Central memory CD4-positive, alpha-beta T cell (primary cell): ENCODE measurements at places on chromosomes 12 and 14.

DNA sequence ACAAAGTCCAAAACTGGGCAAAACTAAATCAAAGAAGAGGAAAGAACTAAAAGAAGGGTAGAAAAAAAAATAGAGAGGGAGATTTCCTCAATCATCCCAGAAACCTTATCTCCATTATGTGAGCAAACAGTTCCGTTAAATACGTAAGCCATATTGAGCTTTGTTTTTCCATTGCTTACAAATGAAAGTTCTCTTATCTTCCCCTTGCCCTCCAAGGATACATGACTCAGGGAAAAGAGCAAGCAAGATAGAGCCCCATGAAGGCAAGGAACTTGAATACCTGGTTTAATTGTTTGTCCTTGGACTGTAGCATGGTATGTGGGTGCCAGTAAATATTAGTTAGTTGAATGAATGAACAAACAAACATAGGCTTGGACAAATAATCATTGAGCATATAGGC lies 126.8 kb upstream of the USP15 start:
- no peak for DNase-seq

GRCh38 chr14:59360923-59361794 lies 104.0 kb downstream of the GPR135 start:
- DNase-seq = no peak

DNA sequence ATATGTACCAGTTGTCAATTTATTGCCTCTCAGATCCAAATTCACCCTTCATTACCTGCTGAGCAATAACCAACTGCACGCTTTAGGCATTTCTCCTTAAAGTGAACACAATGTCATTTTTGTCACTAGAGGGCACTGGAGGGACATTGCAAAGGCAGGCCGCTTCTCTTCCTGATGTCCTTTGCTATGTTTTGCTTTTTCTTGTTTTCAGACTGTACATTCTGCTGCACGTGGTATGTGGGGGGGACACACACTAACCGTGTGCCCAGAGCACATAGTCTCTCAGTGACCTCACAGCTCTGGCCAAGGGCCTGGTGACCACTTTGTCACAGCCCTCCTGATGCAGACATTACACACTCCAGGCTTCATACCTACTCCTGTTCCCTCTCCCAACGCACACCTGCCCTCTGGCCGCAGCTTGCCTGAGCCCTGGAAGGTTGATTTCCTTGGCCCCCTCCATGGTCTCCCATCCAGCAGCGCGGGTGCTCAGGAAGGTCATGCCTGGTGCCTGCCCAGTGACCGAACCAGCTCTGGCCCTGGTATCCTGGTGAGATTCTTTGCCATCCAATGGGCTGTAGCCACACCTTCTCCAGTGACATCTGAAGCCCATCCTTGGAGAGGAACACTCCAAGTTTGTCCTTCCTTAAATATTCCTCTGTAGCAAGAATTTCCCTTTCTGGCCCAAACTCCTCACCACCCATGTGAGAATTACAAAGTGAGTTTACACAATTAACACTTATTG lies 39.9 kb downstream of the MYO1H start:
- DNase-seq = no peak

GRCh38 chr12:21456291-21456780 lies 18.9 kb downstream of the PYROXD1 start:
- peak; percentile 54 for DNase-seq

GRCh38 chr12:53453953-53454640 lies 2.2 kb downstream of the PCBP2 start:
- no peak for DNase-seq

- no peak for DNase-seq
Measured at GRCh38 chr14:66998013-66998412, 191.2 kb upstream of the GARIN2 start.

- DNase-seq = no peak
Measured at GRCh38 chr14:24037658-24038037, 14.2 kb upstream of the CARMIL3 start.

DNA sequence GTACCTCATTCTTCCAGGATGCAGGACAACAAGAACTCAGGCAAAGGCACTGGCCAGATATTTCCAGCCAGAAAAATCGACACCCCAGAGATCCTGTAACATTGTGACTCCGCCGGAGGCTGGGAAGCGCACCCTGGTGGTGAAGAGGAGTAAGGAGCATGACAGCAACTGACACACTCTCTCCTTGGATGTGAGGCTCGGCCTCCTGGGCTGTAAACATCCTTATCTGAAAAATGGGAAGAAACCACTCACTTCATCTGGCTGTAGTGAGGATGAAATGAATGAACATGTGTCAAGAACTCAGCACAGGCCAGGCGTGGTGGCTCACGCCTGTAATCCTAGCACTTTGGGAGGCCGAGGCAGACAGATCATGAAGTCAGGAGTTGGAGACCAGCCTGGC lies 27.5 kb downstream of the TCHP start:
- DNase-seq = peak; percentile 29

DNA sequence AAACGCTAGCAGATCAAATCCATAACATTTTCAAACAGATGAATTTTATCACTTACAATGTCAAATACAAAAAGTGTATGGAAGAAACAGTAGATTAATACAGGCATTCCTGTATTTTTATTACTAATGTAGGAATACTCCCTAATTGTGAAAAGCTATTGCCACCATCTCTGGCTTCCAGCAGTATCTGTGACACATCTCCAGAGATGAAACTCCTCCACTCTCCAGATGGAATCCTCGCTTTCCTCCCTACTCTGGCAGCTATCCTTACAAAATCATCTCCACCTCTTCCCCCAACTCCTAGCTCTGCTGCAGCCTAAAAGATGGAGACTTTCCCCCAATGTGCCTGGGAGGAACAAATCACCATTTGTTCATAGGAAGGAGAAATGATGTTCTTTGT lies 211.4 kb downstream of the SSPN start:
- no peak for DNase-seq

DNA sequence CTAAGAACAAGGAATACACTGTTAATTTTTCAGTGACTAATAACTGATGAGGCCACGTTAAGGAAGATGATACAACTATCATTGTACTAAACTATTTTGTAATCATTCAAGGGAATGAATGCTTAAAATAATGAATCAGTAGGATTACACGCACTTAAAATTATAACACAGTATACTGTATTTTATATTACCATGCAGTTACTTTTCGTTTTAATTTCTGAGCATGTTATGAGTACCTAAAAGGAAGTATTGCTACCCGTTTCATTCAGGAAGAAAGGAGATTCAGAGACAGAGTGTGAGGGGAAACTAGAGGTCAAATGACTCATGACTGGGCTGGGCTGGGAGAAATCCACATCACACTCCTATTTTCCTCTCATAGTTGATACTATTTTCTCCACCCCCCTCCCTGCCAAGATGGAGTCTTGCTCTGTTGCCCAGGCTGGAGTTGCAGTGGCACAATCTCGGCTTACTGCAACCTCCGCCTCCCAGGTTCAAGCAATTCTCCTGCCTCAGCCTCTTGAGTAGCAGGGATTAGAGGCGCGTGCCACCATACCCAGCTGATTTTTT lies 202.0 kb downstream of the PPM1H start:
- no peak for DNase-seq

DNA sequence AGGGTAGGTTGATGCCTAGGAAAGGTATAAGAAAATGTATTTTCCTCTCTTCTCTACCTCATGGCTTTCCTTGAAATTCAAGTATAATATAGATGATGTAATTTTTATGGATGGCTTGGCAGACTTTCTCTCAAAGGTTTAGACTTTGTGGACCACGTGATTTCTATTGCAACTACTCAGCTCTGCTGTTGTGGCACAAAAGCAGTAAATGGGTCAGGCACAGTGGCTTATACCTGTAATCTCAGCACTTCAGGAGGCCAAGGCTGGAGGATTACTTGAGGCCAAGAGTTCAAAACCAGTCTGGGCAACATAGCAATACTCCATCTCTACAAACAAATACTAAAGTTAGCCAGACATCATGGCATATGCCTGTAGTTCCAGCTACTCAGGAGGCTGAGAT lies 22.0 kb downstream of the SRP54 start:
- no peak for DNase-seq

DNA sequence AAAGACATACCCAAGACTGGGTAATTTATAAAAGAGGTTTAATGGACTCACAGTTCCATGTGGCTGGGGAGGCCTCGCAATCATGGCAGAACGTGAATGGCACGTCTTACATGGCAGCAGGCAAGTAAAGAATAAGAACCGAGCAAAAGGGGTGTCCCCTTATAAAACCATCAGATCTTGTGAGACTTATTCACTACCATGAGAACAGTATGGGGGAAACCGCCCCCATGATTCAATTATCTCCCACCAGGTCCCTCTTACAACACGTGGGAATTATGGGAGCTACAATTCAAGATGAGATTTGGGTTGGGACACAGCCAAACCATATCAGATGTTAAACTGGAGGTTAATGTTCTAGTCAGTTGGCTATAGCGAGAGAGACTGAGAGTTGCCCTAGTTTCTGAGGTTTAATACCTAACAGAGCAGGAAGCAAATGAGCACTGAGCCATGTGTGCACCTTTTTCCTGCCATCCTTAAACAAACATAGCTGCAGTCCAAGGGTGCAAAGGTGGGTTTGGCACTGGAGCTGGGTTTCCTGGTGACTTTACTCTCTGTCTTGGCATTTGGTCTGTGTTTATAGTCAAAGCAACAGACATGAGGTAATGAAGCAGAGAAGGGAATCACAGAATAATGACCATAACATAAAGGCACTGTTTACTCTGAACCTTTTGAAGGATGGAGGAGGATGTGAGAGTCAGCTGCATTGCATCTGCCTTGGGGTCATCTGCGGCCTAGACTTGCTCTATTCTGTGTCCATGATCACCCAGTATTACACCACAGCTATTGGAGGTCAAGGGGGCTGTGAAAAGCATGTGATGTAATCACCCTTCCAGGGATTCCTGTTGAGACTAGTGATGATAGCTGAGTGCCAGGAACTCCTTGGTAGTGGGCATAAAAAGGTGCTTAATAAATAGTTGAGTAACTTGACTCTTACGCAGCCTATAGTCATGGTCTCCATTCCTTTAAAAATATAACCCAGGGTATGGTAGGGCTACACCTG lies 83.6 kb upstream of the USP44 start:
- DNase-seq = no peak

DNA sequence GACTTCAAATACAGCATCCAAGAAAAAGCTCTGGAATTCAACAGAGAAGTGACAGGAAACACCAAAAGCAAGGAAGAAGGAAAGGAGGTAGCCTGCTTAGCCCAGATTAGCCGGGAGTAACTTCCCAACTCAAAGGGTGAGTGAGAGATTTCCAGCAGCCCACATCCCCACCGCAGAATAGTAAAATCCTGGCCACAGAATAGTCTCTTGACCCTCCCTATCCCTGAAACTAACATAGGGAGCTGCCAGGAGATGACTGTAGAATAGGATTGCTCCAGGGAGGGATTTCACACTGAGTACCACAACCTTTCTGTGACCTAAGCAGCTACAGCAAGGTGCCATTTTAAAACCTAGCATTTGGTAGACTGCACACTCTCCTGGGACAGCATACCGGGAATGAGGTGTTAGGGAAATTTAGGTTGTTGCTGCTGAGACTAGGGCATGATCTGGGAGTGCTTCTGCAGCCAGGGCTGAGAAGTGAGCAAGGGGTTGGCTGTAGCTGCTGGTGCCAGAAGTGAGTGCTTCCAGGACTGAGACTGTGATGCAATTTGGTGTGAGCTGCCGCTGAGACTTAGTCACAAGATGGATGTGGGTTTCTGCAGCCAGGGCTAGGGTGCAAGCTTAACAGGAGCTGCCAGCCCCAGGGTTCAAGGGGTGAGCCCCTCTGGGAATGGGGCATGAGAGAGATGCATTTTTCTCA lies 66.0 kb downstream of the TMTC3 start:
- no peak for DNase-seq

DNA sequence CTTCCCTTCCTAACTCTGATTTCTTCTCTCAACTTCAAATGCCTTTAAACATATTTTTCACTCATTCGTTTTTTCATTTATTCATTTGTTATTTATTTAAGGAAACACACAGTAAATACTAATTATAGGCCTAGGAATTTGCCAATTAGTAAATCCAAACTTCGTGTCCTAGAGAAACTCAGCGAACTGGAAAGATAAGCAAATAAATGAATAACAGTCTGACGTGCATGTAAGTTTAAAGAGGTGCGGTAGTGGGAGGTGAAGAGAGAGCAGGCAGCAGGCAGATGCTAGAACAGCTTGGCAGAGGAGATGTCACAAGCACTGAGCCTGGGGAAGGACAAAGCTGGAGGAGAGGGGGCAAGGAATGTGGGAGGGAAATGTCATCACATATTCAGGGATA lies 228.2 kb downstream of the DPY19L2 start:
- no peak for DNase-seq

GRCh38 chr14:106812788-106813476 lies 1286.5 kb downstream of the TMEM121 start:
- DNase-seq = no peak

DNA sequence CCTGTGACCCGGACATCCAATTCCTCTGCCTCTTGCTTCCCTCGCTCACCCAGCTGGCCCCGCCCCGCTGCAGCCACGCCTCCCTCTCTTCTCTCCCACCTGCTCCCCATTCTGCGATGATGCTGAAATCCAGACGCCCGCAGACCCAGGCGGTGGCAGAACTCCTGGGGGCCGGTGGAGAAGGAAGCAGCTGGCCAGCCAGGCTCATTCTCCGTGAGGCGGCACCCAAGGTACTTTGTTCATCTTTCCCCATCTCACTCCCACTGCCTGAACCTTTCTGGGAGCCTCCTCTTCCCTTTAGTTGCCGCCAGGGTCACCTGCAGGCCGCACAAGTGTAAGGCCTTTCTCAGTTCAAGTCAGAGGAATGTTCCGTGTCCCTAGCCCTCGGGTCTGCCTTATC lies 35.7 kb downstream of the FOXN4 start:
- no peak for DNase-seq

GRCh38 chr12:90099288-90099687 lies 390.6 kb upstream of the ATP2B1 start:
- DNase-seq = no peak

DNA sequence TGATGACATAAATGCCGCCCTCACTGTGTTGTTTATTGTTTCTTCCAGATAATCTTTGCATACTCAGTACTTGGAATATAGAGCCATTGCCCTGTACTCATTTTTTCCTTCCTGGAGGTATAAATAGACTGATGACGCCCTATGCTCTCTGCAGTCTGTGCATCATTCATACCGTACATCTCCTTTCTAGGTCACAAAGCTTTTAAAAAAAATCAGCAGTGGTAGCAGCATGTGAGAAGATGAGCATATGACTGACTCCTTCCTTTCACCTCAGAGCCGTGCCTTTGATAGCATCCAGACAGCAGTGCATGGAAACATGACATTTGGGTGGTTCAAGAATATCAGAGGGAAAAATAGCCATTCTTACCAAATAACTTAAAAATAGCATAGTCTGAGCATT lies 77.3 kb downstream of the PDE3A start:
- no peak for DNase-seq

GRCh38 chr14:66507181-66507721 lies 696 bp upstream of the GPHN start:
- no peak for DNase-seq

DNA sequence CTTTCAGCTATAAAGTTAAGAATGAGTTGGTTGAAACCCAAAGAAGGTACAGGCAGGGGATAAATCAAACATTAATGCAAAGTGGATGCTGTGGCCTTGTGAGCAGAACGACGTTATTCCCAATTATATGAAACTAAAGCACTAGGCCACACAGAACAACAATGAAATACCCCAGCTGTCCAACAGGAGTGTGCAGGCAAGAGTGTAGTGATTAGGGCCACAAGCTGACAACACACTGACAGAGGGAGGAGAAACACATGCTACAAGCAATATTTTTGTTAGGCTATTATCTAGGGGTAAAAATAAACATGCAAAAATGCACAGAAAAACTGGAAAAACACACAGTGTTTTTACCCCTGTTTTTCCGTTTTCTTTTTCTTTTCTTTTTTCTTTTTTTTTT lies 15.0 kb downstream of the MAP3K9 start:
- no peak for DNase-seq

- DNase-seq = no peak
Measured at GRCh38 chr14:49553106-49553505, 33.1 kb downstream of the RPS29 start.

GRCh38 chr14:24377126-24377525 lies 9.1 kb downstream of the NFATC4 start:
- no peak for DNase-seq
